ENCODE measurements at places on chromosomes 6 and 20. TPM values are rescaled to one million over a fixed set of nuclear protein-coding genes. Genes with fewer than 3 reads are reported as not detected.

CST5 gene
- total RNA-seq: 0.55 TPM

CPXM1 gene
- 1.3 TPM for total RNA-seq

FAM120B gene
- 26.1 TPM for total RNA-seq

- H3K4me3 ChIP-seq: no peak overlapping the region
- no peak for DNase-seq
- no peaks in the 10 kb centered on the region for H3K4me1 ChIP-seq
- H3K27me3 ChIP-seq: no peaks in the 10 kb centered on the region
- H3K27ac ChIP-seq: no peak overlapping the region
- no peaks in the 10 kb centered on the region for H3K36me3 ChIP-seq
Observed at GRCh38 chr6:79604583-79605037, 26.5 kb upstream of the SH3BGRL2 start.

DNA sequence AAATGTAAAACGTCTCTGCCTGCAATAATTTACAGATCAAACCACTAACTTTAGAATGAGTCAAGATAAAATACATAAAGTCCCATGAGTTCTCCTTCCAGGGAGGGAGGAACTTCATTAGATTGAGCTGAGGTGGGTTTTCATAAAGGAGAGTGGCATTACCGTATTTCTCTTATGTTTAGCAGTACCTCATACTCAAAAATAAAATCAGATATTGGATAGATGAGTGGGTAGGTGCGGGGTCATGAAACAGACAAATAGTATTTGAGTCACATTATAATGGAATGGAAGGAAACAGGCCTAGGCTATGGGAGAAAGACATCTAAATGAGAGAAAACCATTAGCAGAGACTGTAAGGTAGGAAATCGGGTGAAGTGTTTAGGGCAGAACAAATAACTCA is 166.1 kb upstream of the SMLR1 start:
- no peaks in the 10 kb centered on the region for H3K36me3 ChIP-seq
- no peak overlapping the region for H3K4me3 ChIP-seq
- no peaks in the 10 kb centered on the region for H3K4me1 ChIP-seq
- no peaks in the 10 kb centered on the region for H3K27me3 ChIP-seq

- no peak overlapping the region for H3K27ac ChIP-seq
- no peak overlapping the region for H3K4me3 ChIP-seq
- no peak for DNase-seq
- H3K4me1 ChIP-seq: peaks cover 7% of the 10 kb centered on the region
- no peaks in the 10 kb centered on the region for H3K36me3 ChIP-seq
- no peaks in the 10 kb centered on the region for H3K27me3 ChIP-seq
Observed at GRCh38 chr6:31057426-31058003, 47.2 kb downstream of the MUC22 start.

DNA sequence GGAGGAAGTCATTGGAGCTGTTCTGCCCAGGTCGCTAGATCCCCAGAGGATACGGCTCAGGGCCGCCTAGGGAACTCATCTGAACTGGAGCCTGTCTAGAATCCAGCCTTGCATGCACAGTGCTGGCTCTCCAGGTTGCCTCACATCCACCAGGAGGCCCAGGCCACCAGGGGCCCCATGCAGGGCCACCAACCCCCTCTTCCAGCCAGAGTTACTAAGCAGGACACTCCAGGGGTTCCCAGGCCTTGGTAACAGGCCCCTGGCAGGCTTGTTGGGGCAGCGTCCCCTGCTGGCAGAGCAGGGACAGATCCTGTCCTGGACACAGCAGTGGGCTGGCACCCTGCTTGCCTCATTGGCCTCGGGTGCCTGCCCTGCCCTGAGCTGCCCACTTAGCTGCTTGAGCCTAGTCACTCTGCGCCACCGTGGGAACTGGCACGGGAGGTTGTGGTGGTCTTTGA is 35.3 kb downstream of the EFCAB8 start:
- H3K27ac ChIP-seq: no peak overlapping the region
- no peaks in the 10 kb centered on the region for H3K27me3 ChIP-seq
- no peak for DNase-seq
- H3K4me3 ChIP-seq: no peak overlapping the region
- H3K4me1 ChIP-seq: no peaks in the 10 kb centered on the region

DNA sequence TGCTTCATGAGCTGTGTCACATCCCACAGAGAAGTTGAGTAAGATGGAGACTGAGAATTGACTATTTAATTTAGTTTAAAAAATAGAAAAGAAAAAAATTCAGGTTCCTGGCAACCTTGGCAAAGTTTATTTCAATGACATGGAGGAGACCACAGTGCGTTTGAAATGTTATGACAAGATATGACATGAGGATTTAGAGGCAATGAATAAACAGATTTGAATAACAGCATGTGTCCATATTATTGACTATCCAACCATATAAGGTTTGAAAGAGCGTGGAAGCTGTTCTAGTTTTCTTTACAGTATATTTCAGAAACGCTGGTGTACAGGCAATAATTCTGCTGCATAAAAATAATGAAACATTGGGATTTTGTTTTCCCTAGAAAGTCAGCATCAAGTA is 303.9 kb downstream of the SMOC2 start:
- no peak for DNase-seq
- H3K4me3 ChIP-seq: no peak overlapping the region
- peaks cover 10% of the 10 kb centered on the region for H3K27me3 ChIP-seq
- no peaks in the 10 kb centered on the region for H3K4me1 ChIP-seq
- H3K27ac ChIP-seq: no peak overlapping the region
- no peaks in the 10 kb centered on the region for H3K36me3 ChIP-seq

DNA sequence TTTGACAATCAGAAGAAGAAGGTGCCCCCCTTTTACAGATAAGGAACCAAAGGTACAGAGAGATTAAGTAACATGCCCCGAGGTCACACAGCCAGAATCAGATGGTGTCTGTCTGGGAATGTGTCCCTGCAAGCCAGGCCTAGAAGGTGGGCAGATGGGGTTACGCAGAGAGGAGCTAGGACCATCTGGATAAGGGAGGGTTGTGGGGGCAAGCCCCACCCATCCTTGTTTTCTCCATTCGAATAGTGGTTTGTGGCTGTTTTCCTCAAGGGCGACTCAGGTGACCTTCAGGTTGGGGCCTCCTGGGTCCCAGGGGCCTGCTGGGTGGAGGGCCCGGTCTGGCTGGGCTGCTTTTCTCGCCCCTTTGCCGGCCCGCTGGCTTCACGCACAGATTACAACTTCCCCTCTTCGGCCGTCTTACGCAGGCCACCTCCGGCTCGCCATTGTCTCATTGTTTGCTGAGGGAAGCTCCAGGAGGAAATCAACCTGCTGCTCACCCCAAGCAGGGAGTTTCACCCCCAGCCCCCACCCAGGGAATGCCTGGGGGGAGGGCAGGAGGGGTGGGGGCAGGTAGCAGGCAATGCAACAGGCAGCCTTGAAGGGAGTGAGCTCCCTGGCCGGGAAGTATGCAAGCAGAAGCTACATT is 30.8 kb upstream of the CSNK2A1 start:
- no peak for DNase-seq
- H3K27ac ChIP-seq: no peak overlapping the region
- no peaks in the 10 kb centered on the region for H3K36me3 ChIP-seq
- H3K4me1 ChIP-seq: peaks cover 12% of the 10 kb centered on the region

GRCh38 chr20:45154183-45154582 is 20.5 kb upstream of the PI3 start:
- H3K27ac ChIP-seq: no peak overlapping the region
- H3K36me3 ChIP-seq: no peaks in the 10 kb centered on the region
- no peaks in the 10 kb centered on the region for H3K27me3 ChIP-seq
- H3K4me1 ChIP-seq: no peaks in the 10 kb centered on the region
- H3K4me3 ChIP-seq: no peak overlapping the region

All from upper lobe of right lung (tissue), 1 donor.